ENCODE measurements at places on chromosomes 6 and 20.

DNA sequence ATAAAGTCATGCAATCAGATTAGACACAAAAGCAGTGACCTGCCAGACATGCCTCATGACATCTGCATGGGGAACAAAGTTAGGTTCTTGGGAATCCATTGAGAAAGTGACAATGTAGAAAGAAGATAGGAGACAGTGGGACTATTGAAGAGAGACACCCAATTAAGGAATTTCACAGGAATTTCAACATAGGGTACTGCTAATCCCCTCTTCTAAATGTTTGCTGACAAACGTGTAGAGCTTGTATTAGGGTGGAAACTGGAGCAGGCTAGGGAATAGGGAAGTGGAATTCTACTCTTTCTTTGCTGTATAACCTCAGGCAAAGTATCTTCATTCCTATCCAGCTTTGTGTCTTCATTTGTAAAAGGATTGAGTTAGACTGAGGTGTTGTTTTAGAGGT is 409.4 kb upstream of the SASH1 start:
- no peak for DNase-seq

- DNase-seq, result no peak
These were observed 132.8 kb downstream of the PFDN4 start for GRCh38 chr20:54340667-54341081.

DNA sequence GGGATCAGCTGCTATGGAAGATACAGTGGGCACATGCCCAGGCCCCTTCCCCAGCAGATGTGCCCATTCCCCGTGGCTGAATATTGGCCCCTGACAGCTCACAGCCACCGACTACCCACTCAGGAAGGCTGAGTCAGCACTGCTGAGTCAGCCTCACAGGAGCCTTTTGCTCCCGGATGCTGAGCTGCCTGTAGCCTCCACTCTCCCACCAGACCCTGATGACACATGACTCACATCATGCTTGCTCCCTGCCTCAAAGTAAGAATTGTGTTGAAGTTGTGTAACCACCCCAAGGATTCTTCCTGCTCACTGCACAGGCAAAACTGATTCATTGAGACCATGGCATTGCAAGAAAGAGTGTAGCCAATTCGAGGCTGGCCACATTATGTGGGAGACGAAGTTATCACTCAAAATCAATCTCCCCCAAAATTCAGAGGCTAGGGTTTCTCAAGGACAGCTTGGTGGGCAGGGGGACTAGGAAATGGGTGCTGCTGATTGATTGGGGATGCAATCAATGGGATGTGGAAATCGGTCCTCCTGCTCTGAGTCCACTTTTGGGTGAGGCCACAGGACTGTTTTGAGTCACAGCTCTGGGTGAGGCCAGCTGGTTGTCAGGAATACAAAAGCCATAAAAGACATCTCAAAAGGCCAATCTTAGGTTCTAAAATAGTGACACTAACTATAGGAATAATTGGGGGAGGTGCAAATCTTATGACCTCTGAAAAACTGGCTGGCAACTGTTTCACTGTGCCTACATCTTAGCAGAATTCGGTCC is 556.6 kb upstream of the CDH4 start:
- no peak for DNase-seq

DNA sequence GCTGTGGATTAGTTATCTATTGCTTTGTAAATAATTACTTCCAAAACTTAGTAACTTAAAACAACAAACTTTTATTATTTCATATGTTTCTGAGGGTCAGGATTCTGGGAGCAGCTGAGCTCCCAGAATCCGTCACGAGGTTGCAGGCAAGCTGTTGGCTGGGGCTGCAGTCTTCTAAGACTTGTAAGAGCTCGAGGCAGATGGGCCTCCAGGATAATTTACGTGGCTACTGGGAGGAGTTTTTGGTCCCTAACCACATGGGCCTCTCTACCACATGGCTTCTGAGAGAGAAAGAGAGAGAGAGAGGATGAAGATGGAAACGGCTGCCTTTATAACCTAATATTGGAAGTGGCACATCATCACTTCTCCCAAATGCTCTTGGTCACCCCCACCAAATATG is 64.9 kb upstream of the SULF2 start:
- no peak for DNase-seq

- no peak for DNase-seq
These were observed 188.5 kb downstream of the CDH4 start for GRCh38 chr20:61440548-61441055.

DNA sequence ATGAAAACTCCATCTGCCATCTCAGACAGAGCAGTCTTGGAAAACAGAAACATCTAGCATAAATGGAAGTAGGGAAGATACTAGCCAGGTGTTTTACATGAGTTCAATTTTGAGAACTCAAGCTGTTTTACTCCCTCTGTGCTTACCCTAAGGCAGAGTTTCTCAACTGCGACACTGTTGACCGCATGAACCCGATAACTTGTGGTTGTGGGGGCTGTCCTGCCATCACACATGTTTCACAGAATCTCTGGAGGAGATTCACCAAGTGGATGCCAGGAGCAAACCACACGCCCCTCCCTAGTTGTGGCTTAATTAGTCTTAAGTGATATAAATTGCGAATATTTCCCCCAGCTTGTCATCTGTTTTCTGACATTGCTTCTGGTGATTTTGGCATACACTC is 2.3 kb upstream of the SERPINB6 start:
- no peak for DNase-seq

DNA sequence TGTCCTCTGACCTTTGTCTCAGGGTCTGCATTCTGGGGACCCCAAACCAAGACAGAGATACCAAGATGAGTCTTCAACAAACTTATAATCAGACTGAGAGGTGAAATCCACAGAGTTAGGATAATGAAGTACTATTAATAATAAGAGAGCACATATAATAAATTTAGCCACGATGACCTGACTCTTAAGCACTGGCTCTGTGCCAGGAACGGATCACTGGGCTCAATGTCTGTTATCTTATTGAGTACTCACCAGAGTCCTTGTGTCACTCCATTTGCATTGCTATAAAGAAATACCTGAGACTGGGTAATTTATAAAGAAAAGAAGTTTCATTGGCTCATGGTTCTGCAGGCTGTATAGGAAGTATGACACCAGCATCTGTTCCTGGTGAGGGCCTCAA is 18.9 kb upstream of the ITPR3 start:
- no peak for DNase-seq

GRCh38 chr20:61263938-61264337 is 11.9 kb downstream of the CDH4 start:
- DNase-seq, result no peak

- DNase-seq, result no peak
These were observed 261.2 kb downstream of the HIVEP2 start for GRCh38 chr6:142683714-142684141.

DNA sequence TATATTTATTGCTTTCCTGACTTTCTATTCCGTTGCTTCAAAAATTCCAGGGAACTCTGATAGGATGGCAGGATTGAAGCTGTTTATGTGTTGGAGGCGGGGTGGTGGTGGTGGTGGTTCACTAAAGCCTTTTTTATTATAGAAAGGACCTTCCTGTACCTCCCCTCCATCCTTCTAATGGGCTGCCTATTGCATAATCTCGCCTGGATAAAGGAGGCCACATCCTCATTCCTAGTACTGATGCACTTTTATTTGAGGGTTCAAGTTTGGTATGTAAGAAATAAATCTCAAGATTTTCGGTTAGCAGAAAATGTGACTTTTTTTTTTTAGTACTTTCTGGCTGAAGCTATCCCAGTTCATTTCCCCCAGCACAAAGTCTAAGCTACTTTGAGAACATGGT is 18.7 kb upstream of the CTAGE9 start:
- DNase-seq, result no peak

GRCh38 chr20:3470208-3470626 is 601 bp upstream of the ATRN start:
- no peak for DNase-seq

DNA sequence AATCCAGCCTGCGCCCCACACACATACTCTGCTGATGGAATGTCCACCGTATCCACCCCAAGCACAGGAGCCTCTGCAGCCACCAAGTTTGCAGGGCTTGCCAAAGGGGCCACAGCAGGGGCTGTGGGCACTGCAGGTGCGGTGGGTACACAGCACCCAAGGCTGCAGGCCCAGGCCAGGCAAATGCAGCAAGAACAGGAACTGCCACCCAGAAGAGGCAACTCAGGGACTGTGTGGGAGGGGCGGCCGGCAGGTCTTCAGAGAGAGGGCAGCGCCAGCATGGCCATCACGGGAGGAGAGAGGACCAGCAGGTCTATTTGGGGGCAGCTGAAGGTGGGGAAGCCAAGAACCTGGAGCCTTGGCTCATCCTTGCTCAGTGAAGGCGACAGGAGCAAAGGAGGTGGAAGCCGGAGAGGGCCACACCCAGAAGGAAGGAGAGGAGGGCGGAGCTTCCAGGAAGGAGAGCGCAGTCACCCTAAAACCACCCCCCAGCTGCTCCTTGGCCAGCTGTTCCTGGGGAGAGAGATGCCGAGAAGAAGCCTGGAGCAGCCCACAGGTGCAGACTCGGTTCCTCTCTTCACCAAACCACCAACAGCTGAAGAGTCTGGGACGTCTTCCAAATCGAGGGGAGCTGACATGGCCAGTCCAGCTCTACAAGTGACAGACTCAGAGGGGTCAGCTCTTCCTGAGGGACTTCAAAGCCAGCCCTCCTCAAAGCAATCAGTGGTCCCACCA is 265.1 kb upstream of the CDYL start:
- no peak for DNase-seq

DNA sequence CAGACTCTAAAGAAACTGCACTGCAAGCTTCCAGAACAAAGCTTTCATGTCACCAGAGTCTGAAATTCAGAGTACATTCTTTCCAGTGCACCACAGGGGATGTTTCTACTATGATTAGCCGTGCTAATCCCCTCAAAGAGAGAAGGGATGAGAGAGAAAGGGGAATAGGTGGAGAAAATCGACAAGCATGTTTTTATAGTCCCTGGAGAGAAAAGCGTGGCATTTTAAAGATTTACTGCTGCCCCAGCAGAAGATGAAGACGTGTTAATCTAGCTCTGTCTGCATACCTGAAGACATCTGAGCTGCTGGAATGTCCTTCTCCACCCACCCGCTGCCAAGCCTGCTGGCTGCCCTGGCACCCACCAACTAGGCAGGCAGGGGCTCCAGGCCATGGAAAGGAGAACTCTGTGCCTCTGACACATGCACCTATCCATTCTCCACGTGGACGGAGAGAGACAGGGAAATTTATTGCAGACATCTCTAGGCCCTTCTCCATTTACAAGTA is 4.1 kb downstream of the MYLK4 start:
- DNase-seq, result no peak

GRCh38 chr20:25000268-25000801 is 7.8 kb upstream of the APMAP start:
- no peak for DNase-seq

GRCh38 chr6:3090013-3090412 is 21.7 kb downstream of the RIPK1 start:
- no peak for DNase-seq

GRCh38 chr20:4809707-4810106 is 88.0 kb downstream of the PRND start:
- DNase-seq, result no peak

DNA sequence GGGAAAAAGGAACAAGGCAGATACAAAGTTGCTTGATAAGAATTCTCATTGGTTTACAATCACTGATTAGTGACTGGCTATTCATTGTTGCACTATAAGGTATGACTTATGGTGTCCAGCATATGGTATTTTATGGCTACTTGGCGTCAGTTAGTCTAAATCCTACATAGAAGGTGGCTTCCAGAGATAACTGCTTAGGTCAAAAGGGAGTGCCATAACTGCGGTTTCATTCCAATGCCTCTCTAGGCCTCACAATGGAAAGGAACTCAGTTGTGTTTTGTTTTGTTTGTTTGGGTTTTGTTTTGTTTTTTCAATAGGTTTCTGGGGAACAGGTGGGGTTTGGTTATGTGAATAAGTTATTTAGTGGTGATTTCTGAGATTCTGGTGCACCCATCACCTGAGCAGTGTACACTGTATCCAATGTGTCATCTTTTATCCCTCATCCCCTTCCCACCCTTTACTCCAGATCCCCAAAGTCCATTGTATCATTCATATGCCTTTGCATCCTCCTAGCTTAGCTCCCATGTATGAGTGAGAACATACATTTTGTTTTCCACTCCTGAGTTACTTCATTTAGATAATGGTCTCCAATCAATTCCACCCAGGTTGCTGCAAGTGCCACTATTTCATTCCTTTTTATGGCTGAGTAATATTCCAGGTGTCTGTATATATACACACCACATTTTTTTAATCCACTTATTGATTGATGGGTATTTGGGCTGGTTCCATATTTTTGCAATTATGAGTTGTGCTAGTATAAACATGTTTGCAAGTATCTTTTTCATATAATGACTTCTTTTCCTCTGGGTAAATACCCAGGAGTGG is 7.0 kb downstream of the GOPC start:
- DNase-seq, result no peak

GRCh38 chr6:159943101-159943632 is 25.7 kb upstream of the IGF2R start:
- DNase-seq, result no peak

- DNase-seq, result no peak
These were observed 10.3 kb upstream of the MAS1 start for GRCh38 chr6:159880412-159880975.

DNA sequence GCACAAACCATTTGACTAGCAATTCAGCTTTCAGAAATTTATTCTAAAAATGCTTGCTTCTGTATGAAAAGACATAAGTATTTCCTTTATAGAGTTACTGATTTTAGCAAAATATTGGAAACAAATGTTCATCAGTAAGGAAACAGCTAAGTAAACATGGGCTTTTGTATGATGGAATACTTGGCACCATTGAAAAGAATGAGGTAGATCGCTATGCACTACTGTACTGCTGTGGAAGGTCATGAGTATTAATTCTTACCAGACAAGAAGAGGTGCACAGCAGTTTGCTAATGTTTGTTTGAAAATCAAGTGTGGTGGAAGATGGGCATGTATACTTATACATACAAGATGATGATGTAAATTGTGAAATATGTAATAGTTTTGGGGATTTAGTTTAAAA is 73.0 kb downstream of the FARS2 start:
- DNase-seq, result no peak

DNA sequence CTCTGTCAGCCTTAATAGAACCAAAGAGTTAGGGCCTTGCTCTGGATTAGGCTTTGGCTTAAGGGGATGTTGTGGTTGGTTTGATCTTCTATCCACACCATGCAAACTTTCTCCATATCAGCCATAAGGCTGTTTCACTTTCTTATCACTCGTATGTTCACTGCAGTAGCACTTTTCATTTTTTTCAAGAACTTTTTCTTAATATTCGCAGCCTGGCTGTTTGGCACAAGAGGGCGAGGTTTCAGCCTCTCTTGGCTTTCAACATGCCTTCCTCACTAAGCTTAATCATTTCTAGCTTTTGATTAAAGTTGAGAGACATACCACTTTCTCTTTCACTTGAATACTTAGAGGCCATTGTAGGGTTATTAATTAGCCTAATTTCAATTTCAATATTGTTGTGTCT is 193.1 kb downstream of the NRN1 start:
- DNase-seq, result no peak

GRCh38 chr6:92647630-92648029 is 771.7 kb downstream of the EPHA7 start:
- DNase-seq, result no peak

- DNase-seq, result no peak
These were observed 77.7 kb upstream of the ZFP64 start for GRCh38 chr20:52269321-52269720.

GRCh38 chr6:139641376-139641775 is 266.9 kb upstream of the CITED2 start:
- no peak for DNase-seq

GRCh38 chr6:2007165-2007564 is 238.2 kb downstream of the GMDS start:
- no peak for DNase-seq
